ENCODE measurements at places on chromosomes 12 and 14. TPM values are rescaled to one million over a fixed set of nuclear protein-coding genes. Genes with fewer than 3 reads are reported as not detected.

Gene IQSEC3
- 11.0 TPM for polyA plus RNA-seq

Gene ZDHHC22
- 0.58 TPM for polyA plus RNA-seq

Gene AKAP6
- polyA plus RNA-seq = 2.5 TPM

Gene FGF6
- not detected for polyA plus RNA-seq

Gene CDCA3
- polyA plus RNA-seq = 27.2 TPM

Measured in renal pelvis (tissue), 12 donors.